GM23248 (cell line): ENCODE measurements at places on chromosomes 5 and 9. TPM values are rescaled to one million over a fixed set of nuclear protein-coding genes. Genes with fewer than 3 reads are reported as not detected.

The IL7R gene
- total RNA-seq: 12.6 and 16.9 TPM in 2 replicates

The OTP gene
- total RNA-seq: not detected in 2 replicates

The ZNF366 gene
- not detected in 2 replicates for total RNA-seq

The SLC28A3 gene
- 0.32 TPM in 1 of 2 replicates, not detected in the other for total RNA-seq

The SLC6A18 gene
- not detected in 2 replicates for total RNA-seq

The PCDHGA1 gene
- total RNA-seq: 0.38 and 1.8 TPM in 2 replicates

The NMUR2 gene
- not detected in 2 replicates for total RNA-seq

DNA sequence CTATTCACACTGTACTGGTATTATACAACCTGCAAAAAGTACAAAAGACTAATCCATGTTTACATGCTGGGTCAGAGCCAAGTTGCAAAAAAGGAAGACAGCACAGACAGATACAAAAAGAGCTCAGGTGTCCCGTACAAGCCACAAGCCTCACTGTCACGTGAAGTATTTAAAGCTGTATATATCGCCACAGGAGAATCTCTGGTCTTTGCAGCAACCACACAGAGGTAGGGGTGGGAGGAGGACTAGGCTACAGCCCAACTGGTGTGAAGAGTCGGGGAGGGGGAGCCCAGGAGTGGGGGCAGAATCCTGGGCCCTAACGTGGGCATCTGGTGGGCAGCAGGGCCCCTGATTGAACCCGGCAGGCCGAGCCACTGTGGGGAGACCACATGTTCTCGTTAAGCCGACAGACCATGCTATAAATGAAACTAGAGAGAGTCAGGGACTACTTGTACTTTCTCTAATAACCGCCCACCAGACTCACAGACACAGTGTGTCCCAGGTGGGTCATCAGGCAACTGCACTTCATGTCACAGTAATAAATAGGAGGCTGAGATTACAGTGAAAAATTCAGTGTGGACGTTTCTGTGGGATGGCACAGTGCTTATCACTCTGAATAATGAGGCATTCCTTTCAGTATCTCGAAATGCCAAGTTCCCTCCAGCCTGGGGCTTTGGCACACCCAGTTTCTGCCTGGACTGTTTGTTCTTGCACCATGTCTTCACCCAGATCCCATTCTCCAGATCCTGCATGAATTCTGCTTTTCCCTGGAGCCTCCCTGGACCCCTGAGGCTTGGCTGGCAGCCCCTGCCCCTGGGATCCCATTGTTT is 79.3 kb upstream of the SH3PXD2B start:
- DNase-seq: no peak
- no peaks in the 10 kb centered on the region for H3K36me3 ChIP-seq
- no peak overlapping the region for H3K4me3 ChIP-seq
- no peak overlapping the region for H3K27ac ChIP-seq

GRCh38 chr5:144794922-144795321 is 624.2 kb downstream of the KCTD16 start:
- H3K4me3 ChIP-seq: no peak overlapping the region
- H3K27me3 ChIP-seq: no peaks in the 10 kb centered on the region
- no peaks in the 10 kb centered on the region; the same call in 1 of the 2 replicates for H3K4me1 ChIP-seq
- no peaks in the 10 kb centered on the region for H3K36me3 ChIP-seq
- DNase-seq: peak; percentile 3

GRCh38 chr5:154860123-154860522 is 1.7 kb downstream of the CNOT8 start:
- H3K4me3 ChIP-seq: peak overlapping the region; percentile 96
- peak; percentile 79 for DNase-seq
- peaks cover 17% of the 10 kb centered on the region; the same call in 1 of the 2 replicates for H3K36me3 ChIP-seq
- H3K27ac ChIP-seq: peak overlapping the region; percentile 95
- no peaks in the 10 kb centered on the region for H3K27me3 ChIP-seq
- peaks cover 32% of the 10 kb centered on the region for H3K4me1 ChIP-seq

- no peaks in the 10 kb centered on the region for H3K36me3 ChIP-seq
- DNase-seq: no peak
- H3K4me3 ChIP-seq: no peak overlapping the region
- no peaks in the 10 kb centered on the region for H3K27me3 ChIP-seq
- H3K27ac ChIP-seq: no peak overlapping the region
- peaks cover 2% of the 10 kb centered on the region; the same call in 1 of the 2 replicates for H3K4me1 ChIP-seq
These were observed 6.1 kb downstream of the MAML1 start for GRCh38 chr5:179738742-179739141.

GRCh38 chr9:135924628-135925338 is 17.4 kb upstream of the CAMSAP1 start:
- H3K4me3 ChIP-seq: no peak overlapping the region
- no peaks in the 10 kb centered on the region for H3K27me3 ChIP-seq
- no peaks in the 10 kb centered on the region for H3K36me3 ChIP-seq
- H3K27ac ChIP-seq: no peak overlapping the region
- H3K4me1 ChIP-seq: peaks cover 15% of the 10 kb centered on the region

- no peaks in the 10 kb centered on the region for H3K36me3 ChIP-seq
- H3K4me3 ChIP-seq: no peak overlapping the region
- no peaks in the 10 kb centered on the region for H3K4me1 ChIP-seq
- H3K27ac ChIP-seq: no peak overlapping the region
These were observed 3.6 kb upstream of the OTP start for GRCh38 chr5:77641963-77642737.

GRCh38 chr9:33719581-33720374 is 75.6 kb upstream of the PRSS3 start:
- H3K4me3 ChIP-seq: no peak overlapping the region
- H3K27ac ChIP-seq: no peak overlapping the region
- H3K4me1 ChIP-seq: no peaks in the 10 kb centered on the region
- peaks cover 28% of the 10 kb centered on the region for H3K27me3 ChIP-seq
- H3K36me3 ChIP-seq: no peaks in the 10 kb centered on the region

DNA sequence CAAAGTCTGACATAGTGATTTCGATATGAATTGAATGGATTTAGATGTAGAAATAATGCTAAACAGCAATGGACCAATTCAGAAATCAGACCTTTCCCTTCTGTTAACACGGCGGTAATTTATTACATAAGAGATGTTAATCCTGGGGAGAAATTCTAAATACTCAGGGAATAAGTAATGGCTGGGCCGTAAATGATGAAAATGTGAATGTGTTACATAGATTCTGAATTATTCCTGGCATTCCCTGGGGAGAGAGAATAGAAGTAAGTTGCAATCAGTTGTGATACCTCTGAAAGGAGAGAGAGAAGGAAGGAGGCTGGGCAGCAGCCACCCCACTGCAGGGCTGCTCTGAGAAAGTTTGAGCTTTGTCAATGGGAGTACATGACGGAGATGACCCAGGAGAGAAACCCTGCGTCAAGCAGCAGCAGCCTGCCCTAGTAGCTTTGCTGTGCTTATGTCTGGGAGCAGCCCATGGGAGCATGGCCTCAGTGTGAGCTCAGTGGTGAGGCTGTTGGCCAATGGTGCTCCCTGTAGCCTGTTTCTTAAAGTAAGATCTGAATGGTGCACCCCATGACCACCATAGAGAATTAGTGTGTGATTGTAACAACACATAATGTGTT is 420.1 kb downstream of the MTRR start:
- no peak for DNase-seq
- no peaks in the 10 kb centered on the region for H3K27me3 ChIP-seq
- no peaks in the 10 kb centered on the region for H3K36me3 ChIP-seq
- no peak overlapping the region for H3K4me3 ChIP-seq
- H3K4me1 ChIP-seq: no peaks in the 10 kb centered on the region

GRCh38 chr5:167057665-167058064 is 1233.8 kb upstream of the WWC1 start:
- no peaks in the 10 kb centered on the region for H3K36me3 ChIP-seq
- H3K4me3 ChIP-seq: no peak overlapping the region

- no peaks in the 10 kb centered on the region for H3K36me3 ChIP-seq
- no peaks in the 10 kb centered on the region for H3K27me3 ChIP-seq
- H3K27ac ChIP-seq: no peak overlapping the region
- DNase-seq: no peak
These were observed 128.3 kb downstream of the TLE1 start for GRCh38 chr9:81560851-81561732.

DNA sequence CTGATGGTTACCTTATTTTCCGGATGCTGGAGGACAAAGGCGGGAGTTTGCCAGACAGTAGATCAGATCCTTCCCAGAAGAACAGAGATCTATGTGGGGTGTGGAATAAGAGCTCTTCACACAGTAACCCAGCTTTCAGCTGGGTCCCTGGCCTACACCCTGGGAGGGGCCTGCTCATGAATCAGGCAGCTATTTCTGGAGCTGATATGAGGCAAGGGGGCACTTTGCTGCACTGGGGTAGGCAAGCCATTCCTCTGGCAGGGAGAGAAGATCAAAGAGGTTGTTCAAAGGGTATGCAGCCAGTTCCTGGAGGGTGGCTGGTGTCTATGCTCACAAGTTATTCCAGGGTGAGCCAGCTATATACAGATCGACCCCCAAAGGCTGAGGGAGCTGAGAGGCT is 48.6 kb downstream of the CYSTM1 start:
- H3K4me3 ChIP-seq: no peak overlapping the region
- DNase-seq: peak; percentile 26
- H3K27ac ChIP-seq: no peak overlapping the region
- peaks cover 42% of the 10 kb centered on the region for H3K4me1 ChIP-seq
- no peaks in the 10 kb centered on the region for H3K36me3 ChIP-seq
- no peaks in the 10 kb centered on the region for H3K27me3 ChIP-seq

DNA sequence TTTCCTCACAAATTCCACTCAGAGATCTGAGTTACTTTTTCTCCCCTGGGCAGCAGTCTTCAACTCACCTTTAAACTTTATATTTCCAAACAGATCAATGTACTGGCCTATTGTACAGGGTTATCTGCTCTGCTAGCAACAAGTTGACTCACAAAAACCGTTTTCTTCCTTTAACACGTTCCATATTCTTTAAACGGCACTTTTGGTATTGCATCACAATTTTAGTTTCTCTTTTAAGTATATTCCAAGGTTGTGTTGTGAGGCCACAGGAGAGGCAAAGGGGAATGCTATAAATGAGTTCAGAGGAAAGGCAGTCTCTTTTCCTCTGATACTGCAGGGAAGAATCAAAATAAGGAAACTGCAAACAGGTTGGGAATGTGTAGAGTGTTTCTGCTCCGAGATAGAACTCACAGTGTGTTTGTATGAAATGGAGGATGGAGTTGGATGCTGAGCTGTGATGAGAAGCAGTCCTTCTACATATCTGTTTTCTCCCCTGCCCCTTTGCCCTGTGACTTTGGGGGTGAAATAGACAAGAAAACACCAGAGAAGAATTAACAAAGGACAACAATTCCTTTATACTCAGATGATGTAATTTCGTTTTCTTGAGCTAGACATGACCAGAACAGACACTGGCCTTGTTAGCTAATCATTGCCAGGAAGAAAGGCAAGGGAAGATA is 9.9 kb upstream of the ALDOB start:
- no peaks in the 10 kb centered on the region for H3K36me3 ChIP-seq
- H3K27me3 ChIP-seq: 0 out of 2 replicates have a peak, but pooled peaks cover 9% of the 10 kb centered on the region
- peak overlapping the region; percentile 25 for H3K27ac ChIP-seq
- H3K4me3 ChIP-seq: peak overlapping the region; percentile 58
- peak; percentile 57 for DNase-seq
- no peaks in the 10 kb centered on the region for H3K4me1 ChIP-seq

DNA sequence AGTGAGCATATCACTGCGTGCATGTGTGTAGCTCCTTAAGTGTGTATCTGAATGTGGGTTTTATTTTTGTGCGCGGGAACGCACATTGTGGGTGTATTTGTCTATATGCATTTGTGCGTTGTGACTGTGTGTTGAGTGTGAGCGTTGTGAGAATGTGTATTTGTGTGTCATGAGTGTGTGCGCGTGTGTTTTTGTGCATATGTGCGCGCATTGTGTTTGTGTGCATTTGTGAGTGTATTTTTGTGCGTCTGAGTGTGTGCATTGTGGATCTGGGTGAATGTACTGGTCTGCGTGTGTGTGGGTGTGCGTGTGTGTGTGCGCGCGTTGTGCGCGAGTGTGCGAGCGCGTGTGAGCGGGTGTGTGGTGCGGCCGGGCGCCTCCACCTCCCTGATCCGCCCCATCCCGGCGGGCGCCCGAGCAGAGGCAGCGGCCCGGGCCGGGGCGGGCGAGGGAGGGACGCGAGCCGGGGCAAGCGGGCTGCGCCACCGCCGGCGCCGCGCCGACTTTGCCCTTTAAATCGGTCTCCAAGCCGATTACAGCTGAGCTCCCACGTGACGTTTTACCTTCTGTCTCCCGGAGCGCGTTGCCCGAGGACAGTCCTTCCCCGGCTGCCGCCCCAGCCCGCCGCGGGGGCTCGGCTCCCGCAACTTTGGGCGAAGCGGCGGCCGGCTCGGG is at the start of gene RASGRF2:
RASGRF2 (plus strand) TSS at position 596 of the 675 bp plus-strand sequence. CDS start 376 bp downstream, outside the sequence.
- H3K4me1 ChIP-seq: no peaks in the 10 kb centered on the region
- peak within 1 kb of the TSS; percentile 39 for H3K4me3 ChIP-seq

DNA sequence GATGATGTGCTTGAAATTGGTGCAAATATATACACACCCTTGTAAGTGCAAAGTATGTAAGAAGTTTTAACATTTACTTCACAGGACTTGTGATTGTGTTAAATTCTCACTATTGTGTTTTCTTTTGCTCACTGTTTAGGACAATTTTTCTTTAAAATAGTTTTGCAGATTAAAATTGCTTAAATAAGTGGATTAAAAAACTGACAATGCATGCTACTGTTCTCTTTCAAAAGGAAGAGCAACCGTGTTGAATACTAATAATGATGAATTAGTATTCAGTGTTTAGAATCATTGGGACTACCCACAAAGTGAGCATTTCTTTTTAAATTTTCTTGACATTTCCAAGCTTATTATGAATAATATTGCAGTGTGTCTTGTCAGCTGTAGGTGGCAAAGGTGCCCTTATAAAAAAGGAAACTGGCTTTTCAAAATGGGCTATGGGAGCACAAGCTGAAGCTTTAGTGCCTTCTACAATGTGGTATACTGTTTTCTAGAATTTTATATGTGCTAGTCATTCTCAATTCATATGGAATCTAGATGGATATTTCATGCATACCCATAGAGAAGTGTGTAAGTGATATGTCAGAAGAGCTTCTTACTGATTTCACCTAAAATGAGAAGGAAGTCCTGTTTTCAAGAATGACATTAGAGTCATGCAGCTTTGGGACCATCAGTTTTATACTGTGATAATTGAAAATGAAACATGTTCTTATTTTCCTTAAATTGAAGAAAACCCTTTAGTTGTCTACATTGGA is 35.4 kb downstream of the SREK1 start:
- H3K36me3 ChIP-seq: peaks cover 71% of the 10 kb centered on the region
- H3K4me3 ChIP-seq: no peak overlapping the region
- H3K4me1 ChIP-seq: no peaks in the 10 kb centered on the region

DNA sequence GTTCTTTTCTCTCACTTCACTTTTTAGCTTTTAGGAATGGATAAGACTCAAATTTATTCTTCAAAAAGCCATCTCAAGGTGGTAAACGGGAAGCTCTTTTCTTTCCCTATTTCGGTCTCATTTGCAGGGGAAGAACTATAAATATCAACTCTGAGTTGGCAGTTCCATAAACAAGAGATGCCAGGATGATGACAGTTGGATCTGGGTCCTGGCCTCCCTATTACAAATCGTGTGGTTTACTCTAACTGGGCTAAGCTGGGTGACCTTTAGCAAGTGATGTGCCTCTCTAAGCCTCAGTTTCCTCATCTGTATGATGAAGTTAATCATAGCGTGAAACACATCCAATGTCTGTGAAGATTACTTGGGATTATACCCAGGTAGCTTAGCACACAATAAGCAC is 44.2 kb downstream of the TLE4 start:
- DNase-seq: peak; percentile 48
- no peaks in the 10 kb centered on the region for H3K27me3 ChIP-seq
- no peak overlapping the region for H3K4me3 ChIP-seq

GRCh38 chr5:89330140-89330539 is 447.2 kb upstream of the MEF2C start:
- no peaks in the 10 kb centered on the region for H3K4me1 ChIP-seq
- no peaks in the 10 kb centered on the region for H3K27me3 ChIP-seq
- H3K27ac ChIP-seq: no peak overlapping the region
- no peaks in the 10 kb centered on the region for H3K36me3 ChIP-seq
- no peak for DNase-seq
- no peak overlapping the region for H3K4me3 ChIP-seq

- no peak overlapping the region for H3K27ac ChIP-seq
- peak; percentile 48 for DNase-seq
- H3K4me1 ChIP-seq: no peaks in the 10 kb centered on the region
- no peak overlapping the region for H3K4me3 ChIP-seq
- H3K36me3 ChIP-seq: no peaks in the 10 kb centered on the region
- no peaks in the 10 kb centered on the region for H3K27me3 ChIP-seq
These were observed 38.0 kb upstream of the LRRC14B start for GRCh38 chr5:153256-153655.
